ENCODE measurements at places on chromosomes 7 and 10. TPM values are rescaled to one million over a fixed set of nuclear protein-coding genes. Genes with fewer than 3 reads are reported as not detected.

GRCh38 chr7:23335136-23335535 lies 36.0 kb downstream of the MALSU1 start:
- no peak for DNase-seq

DNA sequence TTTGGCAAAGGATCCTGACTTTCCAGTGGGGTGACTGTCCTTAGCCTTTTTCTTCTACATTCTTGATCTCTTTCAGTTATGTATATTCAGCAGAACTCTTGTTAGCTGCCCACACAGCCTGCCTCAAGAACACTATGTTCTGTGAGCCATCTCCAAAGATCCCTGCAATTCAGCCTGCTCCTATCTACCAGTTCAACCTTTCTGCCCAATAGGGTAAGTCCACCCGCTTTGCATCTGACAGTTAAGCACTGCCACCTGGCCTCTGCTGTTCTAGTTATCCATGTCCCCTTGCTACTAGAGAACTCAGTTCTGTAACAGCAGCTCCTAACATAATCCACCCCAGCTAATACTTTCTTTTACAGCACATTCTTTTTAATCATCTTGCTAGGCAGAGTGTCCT lies 13.5 kb downstream of the OR9A2 start:
- DNase-seq = no peak

DNA sequence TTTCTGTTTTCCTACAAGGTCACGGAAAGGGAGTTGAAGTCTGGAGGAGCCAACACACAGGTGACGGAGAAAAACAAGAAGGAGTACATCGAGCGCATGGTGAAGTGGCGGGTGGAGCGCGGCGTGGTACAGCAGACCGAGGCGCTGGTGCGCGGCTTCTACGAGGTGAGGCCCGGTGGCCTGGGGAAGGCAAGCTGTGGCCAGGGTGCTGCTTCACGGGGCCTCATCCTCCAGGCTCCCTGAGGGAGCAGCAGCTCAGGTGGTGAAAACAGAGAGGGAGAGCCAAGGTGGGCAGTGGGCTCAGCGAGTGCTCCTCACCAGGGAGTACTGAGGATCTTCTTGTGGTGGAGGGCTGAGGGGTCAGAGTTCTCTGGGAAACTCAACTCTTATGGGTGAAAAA lies 32.5 kb upstream of the STK17A start:
- DNase-seq = no peak

- DNase-seq = no peak
These were observed 1005.8 kb upstream of the C7orf33 start for GRCh38 chr7:147584771-147585193.

GRCh38 chr10:44477046-44477425 lies 92.1 kb upstream of the CXCL12 start:
- DNase-seq = no peak

- DNase-seq = no peak
These were observed 138.9 kb downstream of the NOC3L start for GRCh38 chr10:94223702-94224370.

Gene PSTK
- polyA plus RNA-seq = 4.4 TPM

Gene STEAP1B
- 3.8 TPM for polyA plus RNA-seq

Measured in H1 (cell line).